ENCODE measurements at places on chromosomes 2 and 18.

DNA sequence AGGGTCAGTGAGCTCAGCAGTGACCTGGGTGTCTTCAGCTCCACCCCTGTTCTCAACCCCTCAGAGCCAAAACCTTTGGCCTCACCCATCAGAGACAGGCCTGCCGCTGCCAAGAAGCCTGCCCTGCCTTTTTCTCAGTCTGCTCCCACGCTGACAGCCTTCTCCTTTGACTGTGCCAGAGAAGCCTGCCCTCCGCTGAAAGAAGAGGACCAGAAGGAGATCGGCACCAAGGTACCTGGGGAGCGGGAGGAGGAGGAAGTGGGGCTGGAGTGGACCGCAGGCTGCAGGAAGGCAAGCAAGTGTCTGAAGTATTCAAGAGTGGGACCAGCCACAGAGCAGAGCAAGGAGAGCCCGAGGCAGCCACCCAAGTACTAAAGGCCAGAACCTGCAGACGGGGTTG is 33.2 kb downstream of the TOGARAM2 start:
- DNase-seq = no peak

DNA sequence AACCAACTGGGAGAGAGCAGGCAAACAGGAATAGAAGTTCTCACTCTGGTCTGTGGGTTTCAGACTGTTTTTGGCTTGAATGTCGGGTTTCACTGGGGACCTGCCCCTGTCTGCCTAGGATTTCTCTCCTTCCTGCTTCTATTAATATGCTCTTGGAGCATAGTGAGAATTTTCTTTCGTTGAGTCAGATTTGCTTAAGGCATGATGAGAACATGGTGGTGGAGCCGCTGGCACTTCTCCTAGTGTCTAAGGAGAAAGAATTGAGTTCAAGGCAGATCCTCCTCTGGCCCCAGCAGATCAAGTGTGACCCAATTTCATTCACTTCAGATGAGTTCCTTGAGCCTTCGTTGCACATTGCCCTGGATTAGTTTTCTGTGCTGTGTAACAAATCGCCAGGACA is 103.9 kb upstream of the HS6ST1 start:
- DNase-seq = no peak

GRCh38 chr2:38549071-38549704 is 53.5 kb downstream of the HNRNPLL start:
- no peak for DNase-seq

DNA sequence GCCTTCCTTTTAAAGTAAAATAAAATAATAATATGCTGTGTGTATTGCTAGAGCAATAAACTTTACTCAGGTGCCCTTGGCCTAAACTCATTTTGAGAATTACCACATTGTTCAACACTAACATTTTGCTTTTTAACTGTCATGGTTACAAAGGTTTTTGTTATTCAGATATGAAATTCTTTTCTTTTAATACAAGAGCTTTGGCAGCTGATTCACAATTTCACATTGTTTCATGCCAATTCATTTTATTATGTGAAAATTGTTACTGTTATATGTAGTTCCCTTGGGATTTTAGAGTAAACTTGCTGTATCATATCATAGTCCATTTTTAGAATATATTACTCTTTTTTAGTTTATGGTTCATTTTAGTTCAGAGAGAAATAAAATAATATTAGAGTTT is 65.8 kb upstream of the ZNF804A start:
- DNase-seq = no peak

All from Panc1 (cell line).